NCI-H2029 (cell line): ENCODE measurements at places on chromosomes 2 and 18.

GRCh38 chr2:74843433-74843832, 9.5 kb downstream of the HK2 start:
- DNase-seq, result no peak

- peak; percentile 47 for DNase-seq
Measured at GRCh38 chr2:23756593-23757292, 170.2 kb downstream of the ATAD2B start.

- DNase-seq, result no peak
Measured at GRCh38 chr2:61898810-61899209, 6.7 kb upstream of the COMMD1 start.

DNA sequence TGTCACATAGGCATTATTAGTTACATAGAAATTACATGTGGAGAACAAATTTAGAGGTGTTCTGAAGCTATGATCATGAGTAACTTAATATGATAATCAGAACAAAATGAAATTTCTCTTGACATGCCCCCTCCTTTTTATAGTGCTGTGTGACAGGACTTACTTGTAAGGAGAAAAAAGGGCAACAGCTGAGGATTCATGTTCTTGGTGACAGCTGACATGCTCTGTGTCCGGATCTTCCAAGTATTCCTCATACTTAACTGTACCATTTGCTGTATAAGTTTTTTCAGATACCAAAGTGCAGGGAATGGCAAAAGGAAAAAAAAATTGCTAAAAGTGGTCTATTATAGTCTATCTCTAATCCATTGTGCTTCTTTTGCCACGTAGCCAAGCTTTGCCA, 3.5 kb upstream of the MYL1 start:
- DNase-seq, result no peak

GRCh38 chr2:51268191-51268590, 236.3 kb upstream of the NRXN1 start:
- DNase-seq, result no peak

GRCh38 chr2:126656431-126657147, 631 bp downstream of the GYPC start:
- DNase-seq, result no peak

DNA sequence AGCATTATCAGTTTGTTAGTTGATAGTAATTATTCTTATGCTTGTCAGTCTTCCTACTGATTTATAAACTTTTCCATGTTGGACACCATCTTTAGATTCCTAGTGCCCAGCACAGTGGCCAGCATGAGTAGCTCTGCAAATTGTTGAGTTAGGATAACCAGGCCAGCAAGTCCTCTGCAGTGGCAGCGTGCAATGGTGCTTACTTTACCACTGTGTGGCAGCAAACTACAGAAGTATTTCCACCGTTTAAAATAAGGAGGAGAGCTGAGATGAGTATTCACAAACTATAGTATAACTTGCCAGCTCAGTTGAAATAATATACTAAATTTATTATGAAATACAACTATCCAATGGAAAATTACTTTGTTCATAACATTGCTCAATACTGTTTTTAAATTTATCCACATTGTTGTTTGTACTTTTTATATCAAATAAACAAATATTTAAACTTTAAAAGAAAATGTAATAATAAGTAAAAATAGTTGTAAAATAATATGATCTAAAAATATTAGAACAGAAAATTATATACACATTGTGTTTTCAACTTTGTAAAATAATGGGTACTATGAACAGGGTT, 9.3 kb upstream of the THADA start:
- no peak for DNase-seq

DNA sequence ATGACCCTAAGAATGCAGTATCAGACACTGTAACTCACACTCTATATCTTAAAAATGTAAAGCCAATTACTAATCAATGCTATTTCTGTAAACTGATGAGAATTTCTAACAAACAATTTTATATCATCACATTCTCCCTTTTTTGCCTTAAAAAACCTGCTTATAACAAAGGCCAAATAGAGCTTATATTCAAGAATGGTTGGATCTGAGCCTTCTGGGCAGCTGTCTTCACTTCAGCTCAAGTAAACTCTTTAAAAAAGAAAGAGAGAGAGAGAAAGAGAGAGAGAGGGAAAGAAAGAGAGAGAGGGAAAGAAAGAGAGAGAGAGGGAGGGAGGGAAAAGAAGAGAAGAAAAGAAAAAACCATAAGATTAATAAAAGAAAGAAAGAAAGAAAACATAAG, 231.8 kb downstream of the KCNE4 start:
- DNase-seq, result no peak

- no peak for DNase-seq
Measured at GRCh38 chr2:31828891-31829290, 181.9 kb downstream of the MEMO1 start.

DNA sequence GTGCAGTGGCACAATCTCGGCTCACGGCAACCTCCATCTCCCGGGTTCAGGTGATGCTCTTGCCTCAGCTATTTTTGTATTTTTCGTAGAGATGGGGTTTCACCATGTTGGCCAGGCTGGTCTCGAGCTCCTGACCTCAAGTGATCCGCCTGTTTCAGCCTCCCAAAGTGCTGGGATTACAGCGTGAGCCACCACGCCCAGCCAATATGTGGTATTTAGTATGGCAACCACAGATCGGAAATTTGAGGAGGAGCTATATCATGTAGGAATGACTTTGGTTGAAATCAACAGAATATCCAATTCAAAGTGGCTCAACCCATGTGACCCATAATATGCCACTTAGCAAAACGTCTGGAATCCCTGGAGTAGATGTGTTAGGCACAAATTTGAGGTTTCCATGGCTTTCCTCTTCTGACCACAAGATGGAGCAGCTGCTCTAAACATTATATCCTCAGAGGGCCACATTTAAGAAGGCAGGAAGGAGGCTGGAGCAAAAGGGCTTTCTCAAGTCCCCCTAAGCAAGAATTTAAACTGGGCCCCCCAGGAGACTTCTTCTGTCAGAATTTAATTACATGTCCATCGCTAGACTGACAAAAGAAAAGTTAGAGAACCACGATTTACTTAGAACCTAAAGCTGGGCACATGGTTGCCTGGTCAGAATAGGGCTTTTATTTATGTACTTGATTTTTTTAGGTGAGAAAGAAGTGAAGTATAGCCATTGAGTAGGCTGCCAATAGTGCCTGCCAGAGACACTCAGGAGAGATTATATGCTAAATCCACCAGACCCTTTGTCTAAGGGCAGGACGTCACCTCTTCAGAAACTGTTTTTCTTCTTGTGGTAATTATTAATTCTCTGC, 49.6 kb upstream of the ITSN2 start:
- DNase-seq, result peak; percentile 44

- DNase-seq, result no peak
Measured at GRCh38 chr2:237884681-237885080, 25.3 kb downstream of the RAMP1 start.

- DNase-seq, result no peak
Measured at GRCh38 chr2:149686136-149687051, 98.8 kb upstream of the MMADHC start.

DNA sequence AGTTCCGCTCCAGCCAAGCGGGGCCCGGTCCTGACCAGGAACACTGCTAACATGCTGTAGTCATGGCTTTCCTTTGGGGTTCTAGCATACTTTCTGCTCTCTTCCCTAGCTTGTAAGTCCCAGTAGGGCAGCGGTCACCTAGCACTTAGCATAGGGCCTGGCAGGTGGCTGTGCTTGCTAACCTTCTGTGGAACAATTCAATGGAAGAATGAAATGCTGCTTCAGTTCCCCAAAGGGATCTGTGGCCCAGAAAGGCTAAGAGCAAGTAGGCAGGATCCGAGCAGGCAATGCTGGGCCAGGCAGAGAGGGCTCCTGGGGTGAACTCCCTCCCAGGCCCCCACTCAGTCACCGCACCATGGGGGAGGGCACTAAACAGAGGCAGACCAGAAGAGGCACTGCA, 266.8 kb downstream of the CELF4 start:
- DNase-seq, result no peak

DNA sequence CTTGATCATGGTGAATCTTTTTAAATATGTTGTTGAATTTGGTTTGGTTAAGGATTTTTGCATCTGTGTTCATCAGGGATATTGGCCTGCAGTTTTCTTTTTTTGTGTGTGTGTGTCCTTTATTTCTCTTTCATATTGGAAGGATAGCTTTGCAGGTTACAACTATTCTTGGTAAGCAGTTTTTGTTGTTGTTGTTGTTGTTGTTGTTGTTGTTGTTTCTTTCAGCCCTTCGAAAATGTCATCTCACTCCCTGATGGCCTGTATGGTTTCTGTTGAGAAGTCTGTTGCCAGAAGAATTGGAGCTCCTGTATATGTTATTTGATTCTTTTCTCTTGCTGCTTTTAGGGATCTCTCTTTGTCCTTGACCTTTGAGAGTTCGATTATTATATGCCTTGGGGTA, 74.8 kb downstream of the SEMA4F start:
- no peak for DNase-seq

DNA sequence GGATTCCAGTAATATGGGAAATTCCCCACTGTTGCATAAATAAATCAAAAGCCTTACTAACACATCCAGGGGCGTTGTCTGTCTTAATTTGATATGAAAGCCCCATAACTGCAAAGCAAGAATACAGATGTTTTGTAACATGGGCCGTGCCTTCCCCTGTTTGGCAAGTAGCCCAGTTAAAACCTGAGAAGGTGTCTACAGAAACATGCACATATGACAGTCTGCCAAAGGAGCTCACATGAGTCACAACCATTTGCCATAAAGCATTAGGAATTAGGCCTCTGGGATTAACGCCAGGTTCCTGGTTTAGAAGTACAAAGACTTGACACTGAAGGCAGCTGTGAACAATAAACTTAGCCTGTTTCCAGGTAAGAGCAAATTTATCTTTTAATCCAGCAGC, 43.1 kb upstream of the LONRF2 start:
- DNase-seq, result peak; percentile 94

DNA sequence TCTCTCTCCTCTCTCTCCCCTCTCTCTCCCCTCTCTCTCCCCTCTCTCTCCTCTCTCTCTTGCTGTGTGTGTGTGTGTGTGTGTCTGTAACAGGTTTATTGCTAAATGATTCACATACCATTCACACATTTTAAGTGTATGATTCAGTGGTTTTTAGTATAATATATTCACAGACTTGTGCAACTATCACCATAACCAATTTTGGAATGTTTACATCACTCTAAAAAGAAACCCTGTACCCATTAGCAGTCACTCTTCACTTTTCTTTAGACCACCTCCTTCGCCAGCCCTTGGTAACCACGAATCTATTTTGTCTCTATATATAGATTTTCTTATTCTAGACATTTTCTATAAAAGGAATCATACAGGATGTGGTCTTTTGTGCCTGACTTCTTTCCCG, 11.4 kb downstream of the THNSL2 start:
- no peak for DNase-seq

DNA sequence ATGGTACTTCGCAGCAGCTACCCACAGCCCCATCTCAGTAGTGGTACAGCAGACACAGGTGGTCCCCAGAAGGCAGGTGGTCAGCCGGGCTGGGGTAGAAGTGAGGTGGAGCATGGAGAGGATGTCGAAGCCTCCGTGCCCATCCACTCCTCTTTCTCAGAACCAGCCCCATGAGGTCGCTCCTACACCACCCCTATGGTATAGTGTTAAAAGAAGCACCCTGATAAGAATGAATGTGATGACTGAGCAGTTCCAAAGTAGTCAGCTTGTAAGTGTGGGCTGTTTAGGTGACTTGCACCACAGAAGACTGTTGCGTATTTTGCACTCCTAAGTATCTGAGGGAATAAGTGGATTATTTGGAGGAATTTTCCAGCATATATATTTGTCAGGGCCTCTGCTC, 111.3 kb downstream of the WDSUB1 start:
- DNase-seq, result no peak

DNA sequence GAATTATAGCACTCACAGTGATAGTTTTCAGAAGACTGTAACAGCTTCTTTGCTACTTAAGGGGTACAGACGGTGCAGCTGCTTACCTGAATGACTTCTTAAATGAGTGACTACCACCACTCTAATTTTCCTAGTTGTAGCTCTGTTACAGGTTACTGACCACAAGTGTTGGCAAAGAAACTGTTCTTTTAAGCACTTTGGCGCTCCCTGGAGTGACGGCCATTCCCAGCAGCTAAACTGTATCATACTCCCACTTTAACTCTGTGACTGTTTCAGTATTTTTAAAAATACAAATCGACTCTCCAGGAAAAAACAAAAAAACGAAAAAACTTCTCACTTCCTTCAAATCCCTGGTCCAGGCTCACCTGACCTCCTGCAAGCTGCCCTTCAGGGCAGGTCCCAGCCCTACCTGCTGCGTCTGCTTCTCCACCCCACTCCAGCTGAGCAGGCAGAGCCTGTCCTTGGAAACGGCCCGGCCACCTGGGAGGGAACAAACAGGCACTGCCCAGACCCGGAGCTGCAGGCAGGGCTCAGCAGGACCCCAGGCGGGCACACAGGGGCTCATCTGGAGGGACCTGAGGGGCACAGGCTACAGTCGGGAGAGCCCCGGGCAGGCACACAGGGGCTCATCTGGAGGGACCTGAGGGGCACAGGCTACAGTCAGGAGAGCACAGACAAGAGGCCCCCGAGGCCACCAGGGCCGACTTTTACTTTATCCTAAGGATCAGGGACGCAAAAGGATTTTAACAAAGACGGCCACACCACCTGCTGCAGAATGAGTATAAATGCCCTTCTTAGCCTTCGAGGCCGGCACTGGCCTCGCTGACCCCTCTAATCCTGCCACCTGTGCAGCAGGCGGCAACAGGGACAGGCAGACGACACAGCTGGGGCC, 24.5 kb downstream of the SLC66A2 start:
- no peak for DNase-seq

GRCh38 chr2:80233333-80233732, 71.2 kb downstream of the LRRTM1 start:
- no peak for DNase-seq

DNA sequence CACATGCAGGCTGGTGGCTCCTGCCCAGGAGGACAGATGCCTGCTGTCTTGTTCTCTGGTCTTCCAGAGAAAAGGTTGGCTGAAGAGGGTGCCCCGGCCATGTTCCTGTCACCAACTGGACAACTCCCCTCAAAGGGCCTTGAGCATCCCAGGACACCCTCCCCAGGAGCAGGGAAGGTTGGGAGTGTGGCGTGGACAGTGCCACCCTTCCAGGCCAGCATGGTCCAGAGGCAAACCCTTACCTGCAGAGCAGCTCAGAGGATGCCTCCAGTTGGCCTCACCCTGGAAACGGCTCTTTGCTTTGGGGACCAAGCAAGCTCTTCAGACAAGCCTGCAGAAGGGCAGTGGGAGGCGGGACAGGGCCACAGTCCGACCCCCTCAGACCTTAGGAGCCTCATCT, 4.9 kb upstream of the GPC1 start:
- DNase-seq, result no peak
